ENCODE measurements at places on chromosomes 11 and 22.

- no peak for DNase-seq
These were observed 15.2 kb downstream of the SBF1 start for GRCh38 chr22:50459496-50460140.

GRCh38 chr11:103086461-103086860 is 5.5 kb downstream of the DCUN1D5 start:
- DNase-seq, result no peak

- no peak for DNase-seq
These were observed 41.0 kb downstream of the NAT10 start for GRCh38 chr11:34146411-34146810.

- no peak for DNase-seq
These were observed 85.0 kb upstream of the CLPB start for GRCh38 chr11:72519220-72519881.

- DNase-seq, result no peak
These were observed 21.3 kb downstream of the IFITM10 start for GRCh38 chr11:1728931-1729691.

DNA sequence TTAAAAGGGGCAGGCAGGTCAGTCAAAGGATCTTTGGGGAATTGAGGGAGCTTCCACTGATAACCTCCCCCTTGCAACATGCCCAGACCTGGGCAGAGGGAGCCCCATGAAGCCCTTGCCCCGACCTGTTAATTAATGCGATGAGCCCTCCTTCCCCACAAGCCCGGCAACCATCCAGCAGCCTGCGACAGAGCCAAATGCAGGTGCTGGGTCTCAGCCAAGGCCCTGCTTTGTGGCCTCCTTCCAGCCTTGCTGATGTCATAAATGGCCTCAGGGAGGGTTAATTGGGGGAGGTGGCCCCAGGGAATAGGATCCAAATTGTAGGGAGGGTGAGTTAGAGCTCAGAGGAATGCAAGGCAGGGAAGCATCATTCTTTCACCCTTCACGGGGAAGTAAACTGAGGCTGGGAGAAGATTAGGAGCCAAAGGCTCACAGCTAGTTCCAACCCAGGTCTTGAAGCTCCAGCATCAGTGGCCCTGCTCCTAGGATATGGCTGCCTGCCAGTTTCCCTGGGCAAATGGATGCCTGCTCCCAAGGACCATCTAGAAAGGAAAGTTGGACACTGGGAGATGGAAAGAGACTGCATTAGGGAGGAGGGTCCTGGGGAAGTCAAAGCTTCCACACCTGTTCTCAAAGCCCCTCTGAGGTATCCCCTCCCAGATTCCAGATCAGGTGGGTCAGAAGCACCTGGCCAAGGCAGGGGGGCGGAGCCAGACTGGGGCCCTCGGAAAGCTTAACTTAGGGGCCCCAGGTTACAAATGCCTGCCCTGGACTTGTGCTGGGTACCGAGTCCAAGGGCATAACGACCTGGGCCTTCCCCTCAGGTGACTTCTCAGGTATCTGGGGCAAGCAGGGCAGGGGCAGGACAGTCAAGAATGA is 34.1 kb downstream of the LMO1 start:
- no peak for DNase-seq

DNA sequence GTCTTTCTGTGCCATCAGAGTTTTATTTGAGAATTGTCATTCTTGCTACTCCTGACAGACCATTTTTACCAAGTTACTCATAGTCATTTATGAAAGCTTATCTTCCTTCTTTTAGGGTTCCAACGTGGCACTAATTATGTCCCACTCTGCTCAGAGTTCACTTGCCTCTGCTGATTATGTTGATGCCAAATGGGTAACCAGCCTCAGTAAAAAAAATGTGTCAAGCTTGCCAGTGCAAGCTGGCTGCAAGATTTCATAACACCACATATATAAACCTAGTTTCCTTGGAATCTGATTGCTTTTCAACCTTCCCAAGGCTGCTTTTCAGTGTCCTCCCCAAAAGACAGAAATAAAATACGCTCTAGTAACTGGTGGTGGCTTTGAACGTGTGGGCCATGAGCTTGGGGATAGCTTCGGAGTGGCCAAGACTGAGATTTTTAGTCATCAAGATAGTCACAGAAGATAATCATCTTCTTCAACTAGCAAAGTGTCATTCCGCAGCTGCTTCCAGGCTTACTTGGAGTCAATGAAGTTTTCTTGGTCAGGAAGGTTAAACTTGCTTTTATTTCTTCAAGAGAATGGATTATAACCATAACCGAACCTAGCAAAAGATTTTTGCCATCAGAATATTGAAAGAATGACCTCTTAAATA is 29.5 kb upstream of the APOA1 start:
- no peak for DNase-seq

GRCh38 chr11:3136546-3137455 is 28.3 kb downstream of the OSBPL5 start:
- no peak for DNase-seq

DNA sequence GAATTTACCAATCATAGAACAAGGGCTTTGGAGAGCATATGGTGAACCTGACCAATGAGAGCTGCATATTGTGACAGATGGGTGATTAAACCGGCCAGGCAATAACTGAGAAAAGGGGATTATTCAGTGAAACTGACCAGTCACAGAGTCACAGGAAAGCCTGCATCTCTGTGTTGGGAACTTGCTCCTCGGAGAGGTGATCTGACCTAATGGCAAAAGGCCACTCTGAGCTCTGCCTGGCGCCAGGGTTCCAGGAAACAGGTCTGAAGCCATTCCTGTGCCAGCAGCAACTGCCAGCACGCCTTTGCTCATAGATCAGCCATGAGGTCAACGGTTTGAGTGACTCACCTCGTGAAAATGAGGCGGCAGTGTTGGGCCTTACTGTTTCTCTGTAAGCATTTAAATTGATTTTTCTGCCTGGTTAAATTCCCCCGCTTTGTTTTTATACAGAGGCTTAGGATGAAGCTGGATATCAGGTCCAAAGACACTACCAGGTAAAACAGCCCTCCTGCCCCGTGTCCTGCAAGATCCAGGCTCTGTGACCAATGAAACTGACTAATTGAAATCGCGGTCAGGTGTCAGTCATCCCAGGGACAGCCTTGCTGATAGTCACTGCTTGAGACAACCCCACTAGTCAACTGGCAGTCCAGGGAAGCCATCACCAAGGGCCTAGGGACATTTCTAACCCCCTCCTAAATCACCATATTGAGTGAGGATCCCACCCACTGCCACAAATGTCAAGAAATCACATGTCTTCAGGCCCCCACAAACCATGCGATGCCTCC is 35.8 kb upstream of the MYOD1 start:
- DNase-seq, result no peak

GRCh38 chr11:43694477-43694876 is 13.9 kb downstream of the HSD17B12 start:
- no peak for DNase-seq

DNA sequence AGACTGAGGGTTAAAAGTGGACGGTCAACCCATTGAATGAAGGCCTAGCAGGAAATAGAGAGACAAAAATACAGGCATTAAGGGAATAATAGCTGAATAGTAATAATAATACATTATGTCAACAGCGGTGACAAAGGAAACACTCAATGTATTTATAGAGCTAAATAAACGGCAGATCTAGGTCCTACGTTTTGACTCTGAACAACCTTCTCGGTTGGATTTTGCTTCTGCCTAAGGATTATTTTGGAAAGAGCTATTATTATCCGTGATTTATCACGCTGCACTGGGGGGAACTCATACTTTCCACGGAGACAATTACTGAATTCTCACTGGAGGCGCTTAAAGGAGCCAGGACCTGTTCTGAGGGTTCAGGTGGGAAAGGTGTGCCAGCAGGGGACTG is 118.2 kb upstream of the KIRREL3 start:
- no peak for DNase-seq

DNA sequence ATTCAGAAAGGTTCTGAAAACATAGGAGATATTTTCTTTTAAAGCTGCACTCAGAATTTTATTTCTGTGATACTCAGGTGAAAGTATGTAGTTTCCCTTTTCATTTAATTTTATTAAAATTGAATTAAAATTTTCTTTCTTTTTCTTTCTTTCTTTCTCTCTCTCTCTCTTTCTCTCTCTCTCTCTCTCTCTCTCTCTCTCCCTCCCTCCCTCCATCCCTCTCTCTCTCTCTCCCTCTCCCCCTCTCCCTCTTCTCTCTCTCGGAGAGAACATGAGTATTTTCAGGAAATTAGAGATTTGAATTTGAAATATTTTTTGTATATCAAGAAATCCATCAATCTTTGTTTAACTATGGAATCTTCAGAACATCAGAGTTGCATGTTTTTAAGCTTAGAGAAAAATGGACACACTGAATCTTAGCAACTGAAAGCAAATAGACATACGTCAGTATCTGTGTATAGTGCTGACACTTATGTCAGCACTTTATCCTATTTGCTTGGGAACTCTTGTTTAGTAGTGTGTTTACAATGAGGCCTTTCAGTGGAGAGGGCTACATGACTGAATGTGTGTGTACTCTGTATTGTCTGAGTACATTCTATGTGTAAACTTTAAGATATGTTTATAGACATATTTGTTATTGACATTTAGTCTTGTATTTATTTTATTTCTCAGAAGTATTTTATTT is 44.5 kb downstream of the PDE3B start:
- no peak for DNase-seq

DNA sequence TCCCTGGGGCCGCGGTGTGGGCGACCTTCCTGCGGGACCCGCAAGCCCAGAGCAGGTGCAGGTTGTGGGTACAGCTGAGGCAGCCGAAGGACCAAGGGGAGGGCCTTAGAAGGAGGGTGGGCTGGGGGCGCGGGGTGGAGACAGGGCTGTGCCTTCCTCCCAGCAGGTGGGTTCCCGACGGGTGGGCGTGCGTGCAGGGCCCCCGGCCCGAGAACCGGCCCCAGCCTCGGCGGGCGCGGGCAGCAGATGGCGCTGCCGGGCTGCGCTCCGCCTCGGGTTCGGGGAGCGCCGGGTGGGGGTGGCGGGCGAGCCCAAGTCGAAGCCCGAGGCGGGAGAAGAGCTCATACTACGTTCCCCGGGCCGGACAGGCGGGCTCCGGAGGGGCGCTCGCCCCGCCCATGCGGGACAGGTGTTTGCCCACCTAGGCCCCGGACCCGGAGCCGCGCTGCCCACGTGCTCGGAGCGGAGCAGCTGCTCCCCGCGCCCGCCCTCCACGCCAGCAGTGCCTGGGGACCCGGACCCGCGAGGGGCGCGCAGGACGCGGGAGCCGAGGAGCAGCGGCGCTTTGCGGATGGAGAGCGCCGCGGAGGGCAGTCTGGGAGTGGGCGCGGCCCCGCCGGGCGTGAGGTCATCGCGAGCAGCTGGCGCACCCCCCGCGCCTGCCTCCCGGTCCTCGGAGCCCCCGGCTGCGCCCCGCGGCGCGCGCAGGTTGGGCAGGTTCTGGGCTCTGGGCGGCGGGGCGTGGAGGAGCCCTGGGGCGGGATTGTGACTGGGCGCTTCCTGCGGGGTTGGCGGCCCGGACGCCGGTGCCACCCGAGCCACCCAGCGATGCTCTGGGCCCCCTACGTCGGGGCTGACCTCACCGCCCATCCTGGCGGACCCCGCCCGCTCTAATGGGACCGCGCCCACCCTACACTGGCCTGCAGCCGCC is 25.3 kb downstream of the DUSP8 start:
- DNase-seq, result no peak

DNA sequence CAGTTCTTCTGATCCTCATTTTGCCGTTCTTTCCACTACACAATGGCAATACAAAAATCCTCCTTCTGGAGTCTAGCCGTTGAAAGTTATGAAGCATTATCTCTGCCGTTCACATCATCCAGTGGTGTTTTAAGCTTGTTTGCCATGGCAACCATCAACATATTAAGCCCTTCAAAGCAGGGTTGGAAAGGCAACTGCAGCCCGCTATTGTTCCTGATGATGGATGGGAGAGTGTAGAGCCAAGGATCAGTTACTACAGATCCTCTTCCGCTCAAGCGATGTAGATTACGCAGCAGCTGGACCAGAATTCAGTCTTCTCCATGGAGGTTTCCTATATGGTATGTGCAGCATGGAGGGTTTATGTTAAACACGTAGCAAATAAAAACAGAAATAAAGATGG is 352.7 kb downstream of the NTM start:
- DNase-seq, result no peak

- no peak for DNase-seq
These were observed 331.9 kb downstream of the CNTN5 start for GRCh38 chr11:99352642-99353041.

DNA sequence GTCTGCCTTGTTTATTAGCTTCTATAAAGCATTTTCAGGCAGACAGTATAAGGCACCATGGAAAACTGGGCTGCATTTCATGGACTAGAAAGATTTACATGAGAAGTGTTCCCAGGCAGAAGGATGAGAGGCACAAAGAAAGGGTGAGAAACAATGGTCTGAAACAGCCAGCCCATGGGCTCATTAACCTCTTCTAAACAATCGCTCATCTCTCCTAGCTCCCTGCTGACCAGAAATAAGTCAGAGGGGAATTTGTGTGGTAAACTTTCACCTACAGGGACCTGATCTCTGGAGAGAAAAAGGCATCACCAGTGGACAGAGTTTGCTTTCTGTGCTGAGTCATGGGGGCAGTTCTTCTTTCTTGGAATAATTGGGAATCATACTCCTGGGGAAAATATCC is 51.8 kb upstream of the KIRREL3 start:
- no peak for DNase-seq

DNA sequence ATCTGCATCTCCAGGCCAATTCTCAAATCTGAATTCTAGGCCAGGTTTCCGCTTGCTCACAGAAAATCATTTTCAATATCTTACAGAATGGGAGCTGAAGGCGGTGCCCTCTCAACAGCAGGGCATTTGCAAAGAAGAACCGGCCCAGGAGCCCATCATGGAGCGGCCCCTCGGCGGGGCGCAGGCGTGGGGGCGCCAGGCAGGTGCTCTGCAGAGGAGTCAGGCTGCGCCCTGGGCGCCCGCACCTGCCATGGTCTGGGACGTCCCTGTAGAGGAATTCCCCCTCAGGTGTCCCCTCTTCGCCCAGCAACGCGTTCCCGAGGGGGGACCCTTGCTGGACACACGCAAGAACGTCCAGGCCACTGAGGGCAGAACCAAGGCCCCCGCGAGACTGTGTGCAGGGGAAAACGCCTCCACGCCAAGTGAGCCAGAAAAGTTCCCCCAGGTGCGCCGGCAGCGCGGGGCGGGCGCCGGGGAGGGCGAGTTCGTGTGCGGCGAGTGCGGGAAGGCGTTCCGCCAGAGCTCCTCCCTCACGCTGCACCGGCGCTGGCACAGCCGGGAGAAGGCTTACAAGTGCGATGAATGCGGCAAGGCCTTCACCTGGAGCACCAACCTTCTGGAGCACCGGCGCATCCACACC is 11.5 kb downstream of the ZNF74 start:
- DNase-seq, result no peak

- no peak for DNase-seq
These were observed 1.4 kb upstream of the TMEM123 start for GRCh38 chr11:102453921-102454320.

- no peak for DNase-seq
These were observed 615.0 kb upstream of the ARHGAP42 start for GRCh38 chr11:100072131-100072530.

GRCh38 chr22:49629586-49630447 is 197.9 kb downstream of the BRD1 start:
- no peak for DNase-seq

GRCh38 chr11:20112291-20113148 is 47.8 kb downstream of the DBX1 start:
- no peak for DNase-seq

GRCh38 chr11:69721745-69722144 is 17.9 kb upstream of the FGF19 start:
- DNase-seq, result no peak
